ENCODE measurements at places on chromosomes 1 and 21.

DNA sequence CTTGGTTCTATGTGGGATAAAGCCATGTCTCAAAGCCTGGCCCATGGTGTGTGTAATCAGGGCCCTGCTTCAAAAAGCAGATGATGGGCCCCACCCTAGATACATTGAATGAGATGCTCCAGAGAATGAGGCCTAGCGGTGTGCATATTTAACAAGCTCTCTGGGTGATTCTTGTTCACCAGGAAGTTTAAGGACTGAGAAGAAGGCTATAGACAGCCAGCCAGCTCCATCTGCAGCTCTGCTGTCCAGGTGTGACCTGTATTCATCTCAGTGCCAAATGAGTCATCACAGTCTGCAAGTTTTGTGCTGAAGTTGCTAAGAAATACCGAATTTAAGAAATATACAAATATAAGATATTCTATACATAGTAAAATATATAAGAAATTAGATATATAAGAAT is 182.0 kb upstream of the RUNX1 start:
- DNase-seq: no peak

DNA sequence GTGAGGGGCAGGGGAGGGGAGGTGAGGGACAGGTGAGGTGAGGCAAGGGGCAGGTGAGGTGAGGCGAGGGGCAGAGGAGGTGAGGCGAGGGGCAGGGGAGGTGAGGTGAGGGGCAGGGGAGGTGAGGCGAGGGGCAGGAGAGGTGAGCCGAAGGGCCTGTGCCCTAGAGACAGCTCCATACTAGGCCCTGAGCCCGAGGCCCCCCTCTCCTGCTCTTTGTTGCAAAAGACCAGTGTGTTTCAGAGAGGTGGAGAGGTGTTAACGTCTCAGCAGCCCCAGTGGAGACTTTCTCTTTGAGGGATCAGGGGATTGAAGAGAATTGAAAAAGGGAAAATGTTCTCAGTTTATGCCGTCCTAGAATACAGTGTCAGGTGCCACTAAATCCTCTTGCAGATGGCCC is 44.2 kb downstream of the EPHB2 start:
- DNase-seq: no peak

DNA sequence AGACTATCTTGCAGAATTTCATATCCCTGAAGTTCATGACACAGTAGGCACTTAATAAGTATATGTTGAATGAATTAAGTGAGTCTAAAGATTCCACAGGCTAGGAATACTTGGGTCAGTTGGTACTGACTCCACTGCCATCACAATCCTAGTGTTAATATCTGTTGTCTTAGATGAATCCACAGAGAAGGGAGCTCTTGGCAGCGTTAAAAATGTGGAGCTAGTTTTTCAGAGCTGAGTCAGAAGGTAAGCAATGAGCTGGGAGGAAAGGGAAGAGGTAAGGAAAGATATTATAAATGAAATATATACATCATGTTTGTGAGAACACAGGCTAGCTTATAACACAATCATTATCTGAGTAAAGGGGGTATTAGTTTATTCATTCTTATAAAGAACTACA is 21.8 kb upstream of the GORAB start:
- DNase-seq: no peak

DNA sequence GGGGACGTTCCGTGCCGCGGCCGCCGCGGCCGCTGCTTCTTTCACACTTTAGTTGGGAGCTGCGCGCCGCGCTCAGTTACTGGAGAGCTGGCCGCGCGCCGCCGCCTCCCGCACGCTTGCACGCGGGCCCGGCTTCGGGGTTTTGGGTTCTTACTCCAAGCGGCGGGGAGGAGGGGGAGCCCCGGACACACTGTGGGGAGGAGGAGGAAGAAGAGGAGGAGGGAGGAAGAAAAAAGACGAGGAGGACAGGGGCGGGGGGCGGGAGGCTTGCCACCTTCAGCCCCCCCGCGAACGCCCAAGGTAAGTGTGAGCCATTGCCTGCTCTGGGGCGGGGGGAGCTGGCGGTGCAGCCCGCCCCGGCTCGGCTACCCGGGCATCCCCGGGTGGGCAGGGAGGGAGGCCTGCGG is 243 bp downstream of the C1orf21 start:
- DNase-seq: no peak

DNA sequence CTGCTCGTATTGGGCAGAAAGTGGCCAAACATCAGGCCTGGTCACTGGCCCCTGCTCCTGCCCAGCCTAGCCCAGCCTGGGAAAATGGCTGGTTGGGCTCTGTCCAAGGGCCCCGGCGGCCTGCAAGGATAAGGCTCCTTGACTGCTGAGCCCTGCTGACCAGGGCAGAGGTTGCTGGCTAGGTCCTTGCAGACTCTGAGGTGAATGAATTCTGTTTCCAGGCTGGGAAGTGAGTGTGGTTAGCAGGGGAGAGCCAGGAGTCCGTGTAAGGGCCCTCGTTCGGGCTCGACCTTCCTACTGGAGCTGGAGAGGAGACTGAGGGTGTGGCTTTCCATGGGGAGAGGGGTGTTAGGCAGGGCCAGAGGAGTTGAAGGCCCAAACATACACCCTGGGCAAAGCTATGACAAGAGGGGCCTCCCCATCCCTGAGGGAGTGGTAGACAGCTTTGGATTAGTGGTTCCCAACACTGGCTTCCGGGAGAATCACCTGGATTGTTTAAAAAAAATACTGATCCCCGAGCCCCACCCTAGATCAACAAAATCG is 20.6 kb downstream of the CSF1 start:
- DNase-seq: no peak

All from Jurkat, Clone E6-1 (cell line).